ENCODE measurements at places on chromosomes 13 and 19.

- no peak for DNase-seq
Measured at GRCh38 chr13:113548171-113548641, 36.3 kb upstream of the TFDP1 start.

GRCh38 chr13:87669379-87669978 is 1.7 kb upstream of the SLITRK5 start:
- DNase-seq: no peak

GRCh38 chr19:49387936-49388372 is at the start of gene KASH5:
TSS of gene KASH5 (plus strand) at chr19:49388249. CDS start at chr19:49390884, 2,635 bp downstream.
- DNase-seq: no peak

GRCh38 chr13:95245071-95245470 is 56.2 kb downstream of the ABCC4 start:
- DNase-seq: no peak

GRCh38 chr19:29418201-29418600 is 107.6 kb upstream of the VSTM2B start:
- DNase-seq: no peak

DNA sequence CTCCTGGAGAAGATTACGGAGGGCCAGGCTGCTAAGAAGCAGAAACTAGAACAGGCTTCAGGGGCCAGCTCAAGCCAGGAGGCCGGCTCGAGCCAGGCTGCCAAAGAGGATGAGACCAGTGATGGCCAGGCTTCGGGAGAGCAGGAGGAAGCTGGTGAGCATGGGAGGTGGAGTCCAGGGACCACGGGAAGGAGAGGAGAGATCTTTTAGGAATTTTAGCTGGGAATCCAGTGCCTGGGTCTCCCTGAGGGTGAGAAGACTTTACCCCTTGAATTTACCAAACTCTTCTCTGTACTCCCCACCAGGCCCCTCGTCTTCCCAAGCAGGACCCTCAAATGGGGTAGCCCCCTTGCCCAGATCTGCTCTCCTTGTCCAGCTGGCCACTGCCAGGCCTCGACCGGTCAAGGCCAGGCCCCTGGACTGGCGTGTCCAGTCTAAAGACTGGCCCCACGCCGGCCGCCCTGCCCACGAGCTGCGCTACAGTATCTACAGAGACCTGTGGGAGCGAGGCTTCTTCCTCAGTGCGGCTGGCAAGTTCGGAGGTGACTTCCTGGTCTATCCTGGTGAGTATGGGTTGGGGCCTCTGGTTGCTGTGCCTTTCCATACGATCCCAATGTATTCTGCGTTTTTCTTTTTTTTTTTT is 824 bp downstream of the TSEN34 start:
- no peak for DNase-seq

- DNase-seq: no peak
Measured at GRCh38 chr19:18946335-18946734, 5.3 kb upstream of the HOMER3 start.

DNA sequence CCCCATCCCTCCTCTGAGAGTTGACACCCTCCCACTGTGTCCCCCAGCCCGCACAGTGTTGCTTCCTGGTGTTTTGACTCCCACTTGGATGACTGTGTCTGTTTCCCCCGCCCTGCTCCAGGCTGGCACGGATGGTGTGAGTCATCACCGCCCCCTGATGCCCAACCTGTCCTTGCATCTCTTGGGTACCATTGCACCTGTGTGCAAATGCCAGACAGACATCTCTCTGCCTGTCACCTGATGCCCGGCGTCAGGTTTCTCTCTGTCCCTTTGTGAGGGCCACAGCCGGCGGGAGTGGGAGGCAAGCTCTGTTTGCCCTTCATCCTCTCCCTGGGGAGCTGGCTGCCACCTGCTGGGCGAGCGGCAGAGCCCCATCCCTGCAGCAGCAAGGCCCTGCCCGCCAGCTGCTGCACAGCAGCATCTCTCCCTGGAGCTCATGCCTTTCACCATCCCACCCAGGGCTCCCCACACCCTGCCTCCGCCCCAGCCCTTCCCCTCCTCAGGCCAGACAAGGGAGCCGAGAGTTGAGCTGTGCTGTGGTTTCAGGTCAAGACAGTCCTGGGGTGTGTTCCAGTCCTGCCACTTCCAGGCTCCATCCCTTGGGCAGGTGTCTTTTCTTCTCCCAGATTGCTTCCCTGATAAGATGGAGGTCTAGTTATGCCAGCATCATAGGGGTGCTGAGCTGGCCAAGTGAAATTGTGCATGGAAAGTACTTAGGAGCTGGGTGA is 29.7 kb downstream of the NKPD1 start:
- DNase-seq: no peak

DNA sequence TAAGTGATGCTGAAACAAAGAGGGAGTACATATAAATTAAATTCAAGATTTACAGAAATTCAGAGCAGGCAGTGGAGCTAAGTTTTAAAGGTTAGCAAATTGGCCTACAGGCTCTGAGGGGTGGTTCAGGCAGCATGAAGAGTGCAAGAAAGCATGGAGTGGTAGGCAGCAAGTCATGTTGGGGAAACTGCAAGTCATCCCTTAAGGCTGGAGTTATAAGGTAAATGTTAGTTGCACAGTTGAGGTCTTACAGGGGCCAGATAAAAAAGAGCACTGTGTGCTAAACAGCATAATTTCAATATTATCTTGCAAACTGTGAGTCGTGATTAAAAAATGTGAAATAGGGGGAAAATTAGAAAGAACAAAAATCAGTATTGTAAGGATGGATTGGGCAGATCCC is 106.2 kb downstream of the VWA8 start:
- no peak for DNase-seq

DNA sequence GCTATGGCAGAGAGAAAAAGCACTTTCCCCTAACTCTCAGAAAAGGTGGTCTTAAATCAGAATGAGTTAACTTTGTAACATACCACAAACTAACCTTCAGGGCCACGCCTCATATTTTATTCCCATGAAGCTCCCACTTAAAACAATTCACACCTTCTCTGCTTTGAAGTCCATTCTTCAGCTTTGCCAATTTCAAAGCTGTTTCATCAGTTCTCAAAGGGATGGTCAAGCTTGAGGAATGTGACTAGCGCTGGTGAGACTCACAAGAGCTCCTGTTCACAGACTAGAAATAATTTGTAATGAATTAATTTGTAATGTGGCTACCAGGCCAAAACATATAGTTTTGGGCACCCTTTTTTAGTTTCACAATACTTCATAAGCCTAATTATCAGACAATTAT is 68.2 kb downstream of the STK24 start:
- no peak for DNase-seq

GRCh38 chr13:24328145-24328544 is 18.8 kb downstream of the C1QTNF9 start:
- DNase-seq: no peak

DNA sequence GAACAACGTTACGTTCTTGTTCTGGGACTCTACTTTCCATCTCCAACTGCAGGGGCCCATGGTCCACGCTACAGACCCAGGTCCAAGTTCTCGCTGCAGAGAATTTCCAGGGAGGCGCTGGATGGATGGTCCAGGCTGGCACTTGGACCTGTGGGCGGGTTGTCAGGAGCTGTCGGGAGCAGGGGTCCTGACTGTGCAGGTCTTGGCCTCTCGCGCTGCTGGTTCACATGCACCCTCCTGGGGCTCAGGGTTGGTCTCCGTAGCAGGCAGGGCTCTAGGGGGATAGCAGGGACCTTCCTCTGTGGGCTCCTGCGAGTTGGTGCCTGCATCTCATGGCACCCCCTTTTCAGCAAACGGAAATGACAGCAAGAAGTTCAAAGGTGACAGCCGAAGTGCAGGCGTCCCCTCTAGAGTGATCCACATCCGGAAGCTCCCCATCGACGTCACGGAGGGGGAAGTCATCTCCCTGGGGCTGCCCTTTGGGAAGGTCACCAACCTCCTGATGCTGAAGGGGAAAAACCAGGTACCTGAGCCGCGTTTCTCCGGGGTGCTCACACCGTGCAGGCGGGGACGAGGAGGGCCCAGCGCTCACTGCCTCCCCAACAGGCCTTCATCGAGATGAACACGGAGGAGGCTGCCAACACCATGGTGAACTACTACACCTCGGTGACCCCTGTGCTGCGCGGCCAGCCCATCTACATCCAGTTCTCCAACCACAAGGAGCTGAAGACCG is 6.6 kb downstream of the PTBP1 start:
- no peak for DNase-seq

- DNase-seq: no peak
Measured at GRCh38 chr13:60922576-60923231, 492.9 kb downstream of the PCDH20 start.

GRCh38 chr13:25727810-25728209 is 324.0 kb downstream of the SHISA2 start:
- no peak for DNase-seq

- no peak for DNase-seq
Measured at GRCh38 chr19:2290441-2291184, 8.6 kb upstream of the PEAK3 start.

- DNase-seq: no peak
Measured at GRCh38 chr19:53553156-53553555, 15.2 kb downstream of the ZNF331 start.

GRCh38 chr13:92224825-92225224 is 826.4 kb downstream of the GPC5 start:
- no peak for DNase-seq

GRCh38 chr13:78976696-78977095 is 317.7 kb upstream of the OBI1 start:
- no peak for DNase-seq

DNA sequence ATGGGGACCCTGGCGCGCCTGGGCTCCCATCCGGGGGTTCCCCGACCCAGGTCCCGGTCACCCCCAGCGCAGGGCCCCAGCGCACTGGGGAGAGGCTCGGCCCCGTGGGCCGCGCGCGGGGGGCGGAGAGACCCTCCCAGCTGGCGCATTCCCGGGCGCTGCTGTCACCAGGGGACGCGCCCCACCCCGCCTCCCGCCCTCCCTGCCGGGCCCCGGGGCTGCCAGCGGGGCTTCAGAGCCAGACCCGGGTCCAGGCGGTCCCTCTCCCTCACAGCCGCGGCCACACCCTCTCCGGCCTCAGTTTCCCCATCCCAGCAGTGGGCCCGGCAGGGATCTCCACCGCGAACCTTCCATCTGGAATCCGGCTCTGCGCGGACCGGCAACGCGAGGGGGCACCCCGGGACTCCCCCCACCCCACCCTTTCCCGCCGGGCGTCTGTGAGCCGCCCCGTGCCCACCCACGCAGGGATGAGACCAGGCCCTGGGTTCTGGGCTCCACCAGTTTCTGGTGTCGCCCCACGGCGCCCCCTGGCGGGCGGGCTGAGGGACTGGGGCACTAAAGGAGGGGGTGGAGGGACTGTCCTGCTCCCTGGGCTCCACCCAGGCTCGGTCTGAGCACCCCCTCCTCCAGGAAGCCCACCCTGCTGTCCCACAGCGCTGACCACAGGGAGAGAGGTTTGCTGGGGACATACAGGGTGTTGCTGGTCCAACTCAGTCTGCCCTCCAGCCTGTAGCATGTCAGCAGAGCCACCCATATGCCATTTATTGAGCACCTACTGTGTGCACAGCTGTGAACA is 878 bp upstream of the ADAMTSL5 start:
- DNase-seq: no peak

DNA sequence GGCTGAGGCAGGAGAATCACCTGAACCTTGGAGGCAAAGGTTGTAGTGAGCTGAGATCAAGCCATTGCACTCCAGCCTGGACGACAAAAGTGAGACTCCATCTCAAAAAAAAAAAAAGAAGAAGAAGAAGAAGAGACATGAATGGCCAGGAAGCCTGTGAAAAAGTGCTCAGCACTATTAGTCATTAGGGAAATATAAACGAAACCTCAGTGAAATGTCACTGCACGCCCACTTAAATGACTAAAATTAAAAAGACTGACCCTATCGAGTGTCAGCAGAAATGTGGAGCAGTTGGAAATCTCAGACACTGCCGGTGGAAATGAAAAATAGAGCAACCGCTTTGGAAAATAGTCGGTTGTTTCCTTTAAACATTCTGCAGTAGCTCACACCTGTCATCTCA is 5.5 kb upstream of the TYROBP start:
- DNase-seq: no peak

GRCh38 chr19:52296400-52296772 is 583 bp upstream of the ZNF480 start:
- no peak for DNase-seq

GRCh38 chr13:71699342-71699741 is 167.7 kb downstream of the DACH1 start:
- DNase-seq: no peak

DNA sequence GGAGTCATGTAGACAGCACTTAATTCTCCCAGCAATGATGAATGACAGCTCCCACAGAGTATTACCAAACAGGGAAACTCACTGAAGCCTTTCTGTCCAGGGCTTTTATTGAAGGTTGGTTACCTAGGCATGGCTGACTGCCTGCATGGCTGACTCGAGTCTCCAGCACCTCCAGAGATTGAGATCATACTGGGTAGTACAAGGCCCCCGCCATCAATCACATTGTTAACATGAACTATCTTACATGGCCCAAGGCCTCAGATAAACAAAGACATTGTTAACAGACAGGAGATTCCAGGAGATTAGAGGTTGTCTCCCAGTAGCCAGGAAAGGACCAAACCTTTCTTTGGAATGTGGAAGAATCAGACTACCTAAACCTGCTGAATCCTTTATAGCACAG is 128.3 kb upstream of the LSM14A start:
- DNase-seq: no peak

GRCh38 chr13:60509601-60510386 is 112.8 kb downstream of the TDRD3 start:
- no peak for DNase-seq

- no peak for DNase-seq
Measured at GRCh38 chr13:104987621-104988020, 1547.8 kb downstream of the EFNB2 start.

Data from BJ (cell line).